ENCODE measurements at places on chromosomes 16 and 17.

DNA sequence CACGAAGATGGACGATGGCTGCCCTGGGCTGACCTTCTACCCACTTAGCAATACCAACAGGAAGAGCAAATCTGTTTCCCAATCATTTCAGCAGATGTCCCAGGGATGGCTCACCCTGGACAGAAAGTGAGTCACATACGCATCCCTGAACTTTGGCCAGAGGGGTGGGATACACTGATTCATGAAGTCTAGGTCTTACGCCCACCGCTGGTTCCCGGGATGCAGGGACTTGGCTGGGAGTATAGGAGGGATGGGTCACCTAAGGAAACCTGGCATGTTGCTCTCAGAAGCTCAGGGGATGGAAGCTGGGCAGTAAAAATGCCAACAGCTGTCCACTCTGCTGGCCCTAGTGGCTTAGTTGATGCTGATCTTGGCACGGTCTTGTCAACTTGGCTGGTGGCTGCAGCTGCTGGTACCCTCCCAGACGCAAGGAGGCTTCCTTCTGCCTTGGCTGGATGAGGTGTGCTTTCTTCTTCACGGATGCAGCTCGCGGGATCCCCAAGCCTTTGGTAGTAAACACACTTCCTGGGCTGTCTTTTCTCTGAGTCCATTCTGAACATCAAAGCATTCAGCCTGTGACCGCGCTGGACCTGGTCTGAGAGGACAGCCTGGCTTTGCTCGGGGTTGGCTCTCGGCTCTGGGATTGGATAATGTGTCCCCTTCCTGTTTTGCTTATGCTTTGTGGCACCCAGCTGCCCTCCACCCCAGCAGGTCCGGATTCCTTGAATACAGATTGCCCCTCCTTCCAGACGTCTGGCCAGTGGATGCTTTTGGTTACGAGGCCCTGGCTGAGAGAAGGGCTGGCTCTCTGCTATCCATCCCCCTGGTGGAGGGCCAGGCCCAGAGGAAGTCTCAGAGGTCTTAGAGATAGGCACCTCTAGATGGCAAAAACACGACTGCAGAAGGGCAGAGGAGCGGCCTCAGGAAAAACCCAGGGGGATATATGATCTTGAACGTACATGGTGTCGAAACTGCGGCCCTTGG lies 71.5 kb downstream of the RAP1GAP2 start:
- no peak for DNase-seq

- DNase-seq: no peak
Observed at GRCh38 chr16:9322769-9323168, 231.3 kb downstream of the HAPSTR1 start.

DNA sequence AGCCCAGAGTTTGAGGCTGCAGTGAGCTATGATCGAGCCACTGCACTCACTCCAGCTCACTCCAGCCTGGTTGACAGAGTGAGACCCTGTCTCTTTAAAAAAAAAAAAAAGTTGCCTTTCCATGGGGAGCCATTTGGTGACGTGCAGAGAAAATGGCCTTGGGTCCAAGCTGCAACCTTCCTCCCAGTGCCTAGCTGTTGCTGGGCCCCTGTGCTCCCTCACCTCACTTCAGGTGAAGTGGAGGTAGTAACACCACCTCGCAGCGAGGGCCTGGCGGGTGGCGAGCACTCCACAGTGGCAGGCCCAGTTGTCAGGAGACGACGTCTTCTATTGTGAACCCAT lies 17.4 kb downstream of the SYT17 start:
- DNase-seq: no peak

GRCh38 chr16:66977341-66978113 lies 10.9 kb upstream of the CES4A start:
- peak; percentile 95 for DNase-seq

DNA sequence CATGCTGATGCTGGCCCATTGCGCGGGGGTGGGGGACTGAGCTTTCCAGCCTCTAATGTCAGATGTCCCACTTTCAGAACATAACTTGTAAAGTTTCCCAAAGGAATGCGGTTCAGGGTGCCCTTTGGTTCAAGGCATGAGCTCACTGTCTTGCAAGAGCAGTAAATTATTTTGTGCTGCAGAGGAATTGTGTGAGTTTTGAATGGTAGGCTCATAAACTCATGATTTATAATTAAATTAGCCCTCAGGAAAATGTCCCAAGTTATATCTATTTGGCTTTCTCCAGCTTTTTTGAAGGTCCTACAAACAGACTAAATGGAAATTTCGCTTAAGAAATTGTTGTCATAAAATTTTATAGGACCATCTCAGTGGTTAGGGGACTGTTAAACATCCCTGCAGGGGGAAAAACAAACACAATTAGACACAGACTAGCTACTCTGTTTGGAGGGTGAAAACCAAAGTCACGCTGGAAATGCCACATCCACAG lies 321.8 kb downstream of the HS3ST3B1 start:
- DNase-seq: no peak

DNA sequence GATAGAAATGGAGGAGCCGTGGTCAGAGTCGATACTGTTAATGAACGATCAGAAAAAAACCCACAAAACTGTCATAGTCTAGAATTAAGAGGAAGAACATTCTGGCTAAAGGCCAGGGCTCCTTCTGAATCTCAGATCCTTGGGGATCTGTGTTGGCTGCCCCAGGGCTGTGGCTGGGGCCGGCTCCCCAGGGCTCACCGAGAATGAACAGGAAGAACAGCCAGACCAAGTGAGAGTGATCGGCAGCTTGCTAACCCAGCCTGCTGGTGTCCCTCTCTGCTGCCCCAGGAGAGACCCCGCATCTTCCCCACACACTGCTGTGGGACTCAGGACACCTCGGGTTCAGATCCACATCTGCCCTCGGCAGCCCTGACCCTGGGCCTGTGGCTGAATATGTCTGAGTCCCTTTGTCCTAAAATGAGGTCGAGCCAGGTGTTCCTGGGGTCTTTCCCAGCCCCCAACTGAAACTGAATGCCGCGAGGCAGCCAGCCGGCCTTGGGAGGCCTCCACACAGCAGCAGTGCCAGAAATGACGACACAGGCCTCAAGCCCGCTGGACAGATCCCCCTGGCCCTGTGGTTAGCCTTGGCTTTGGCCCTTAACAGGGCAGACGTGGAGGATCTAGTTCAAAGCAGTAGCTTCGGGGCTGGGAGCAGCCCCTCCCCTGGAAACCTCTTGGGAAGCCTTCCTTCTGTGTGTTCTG lies 23.9 kb upstream of the CLEC18A start:
- DNase-seq: no peak

- no peak for DNase-seq
Observed at GRCh38 chr16:70416748-70417616, 21.9 kb downstream of the ST3GAL2 start.

- no peak for DNase-seq
Observed at GRCh38 chr16:51071326-51071725, 79.7 kb downstream of the SALL1 start.

- peak; percentile 50 for DNase-seq
Observed at GRCh38 chr17:28327031-28327607, 8.1 kb downstream of the TMEM97 start.

- DNase-seq: no peak
Observed at GRCh38 chr16:51236583-51236982, 85.5 kb upstream of the SALL1 start.

DNA sequence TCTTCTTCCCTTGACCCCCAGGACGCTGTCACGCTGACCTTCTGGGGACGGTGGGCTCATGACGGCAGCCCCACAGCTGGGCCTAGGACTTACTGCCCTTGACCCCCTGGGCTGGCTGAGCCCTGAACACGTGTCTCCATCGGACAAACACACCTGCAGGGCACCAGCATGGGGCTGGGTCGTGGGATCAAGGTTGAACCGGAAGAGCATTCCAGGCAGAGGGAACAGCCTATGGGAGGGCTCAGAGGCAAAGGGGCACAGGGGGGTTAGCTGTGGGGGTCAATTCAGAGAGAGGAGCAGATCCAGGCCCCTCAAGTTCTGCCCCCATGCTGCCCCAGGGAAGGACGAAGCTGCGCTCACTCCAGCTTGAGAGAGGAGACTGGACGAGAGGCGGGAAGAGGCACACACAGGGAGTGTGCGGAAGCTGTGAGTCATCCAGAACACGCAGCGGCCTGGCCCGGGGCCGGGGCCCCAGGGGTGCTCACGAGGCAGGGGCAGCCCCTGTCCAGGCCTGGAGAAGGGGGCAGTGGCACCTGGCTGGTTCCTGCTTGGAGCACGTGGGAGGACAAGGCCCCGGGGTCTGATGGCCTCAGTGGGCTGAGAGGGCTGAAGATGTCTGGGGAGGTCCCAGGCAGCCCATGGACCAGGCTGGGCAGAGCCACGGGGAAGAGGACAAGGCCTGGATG lies 9.9 kb downstream of the SSTR5 start:
- DNase-seq: no peak

- no peak for DNase-seq
Observed at GRCh38 chr17:49387498-49388289, 25.6 kb upstream of the ZNF652 start.

GRCh38 chr17:20967776-20968175 lies 75.0 kb downstream of the USP22 start:
- no peak for DNase-seq

DNA sequence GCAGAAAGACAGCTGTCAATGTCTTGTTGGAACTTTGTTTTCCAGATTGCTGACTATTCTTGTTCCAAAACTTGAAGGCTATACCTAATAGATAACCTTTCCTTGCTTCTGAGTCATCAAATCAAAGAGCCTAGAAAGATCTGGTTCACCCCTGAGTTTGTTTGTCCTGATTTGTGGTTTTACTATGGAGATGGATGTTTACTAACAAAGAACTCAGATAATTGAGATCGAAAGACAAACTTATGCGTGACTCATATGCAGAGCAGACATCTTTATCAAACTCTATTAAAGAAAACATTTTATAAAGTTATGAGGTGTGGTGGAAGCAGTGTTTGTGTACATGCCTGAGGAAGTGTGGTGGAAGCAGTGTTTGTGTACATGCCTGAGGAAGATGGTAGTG lies 311.1 kb upstream of the TBX2 start:
- DNase-seq: no peak

DNA sequence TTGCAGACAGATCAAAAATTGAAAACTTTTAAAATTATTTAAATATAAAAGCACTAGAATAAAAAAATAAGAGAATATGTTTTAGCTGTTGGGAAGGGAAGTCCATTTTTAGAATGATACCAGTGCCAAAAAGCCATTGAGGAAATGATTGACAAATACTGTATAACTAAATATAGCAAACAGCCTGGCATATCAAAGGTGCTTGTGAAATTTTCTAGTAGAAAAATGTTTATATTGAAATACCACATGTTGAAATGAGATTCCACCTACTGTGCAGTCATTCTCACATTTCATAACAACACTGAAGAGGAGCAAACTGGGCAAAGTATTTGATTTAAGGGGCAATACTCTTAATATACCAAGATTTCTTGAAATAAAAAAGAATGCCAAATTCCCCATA lies 183.5 kb downstream of the PHKB start:
- DNase-seq: no peak

- DNase-seq: no peak
Observed at GRCh38 chr17:82178499-82179261, 34.0 kb downstream of the CCDC57 start.

- DNase-seq: peak; percentile 26
Observed at GRCh38 chr16:88535191-88535856, 34.9 kb upstream of the ZC3H18 start.

DNA sequence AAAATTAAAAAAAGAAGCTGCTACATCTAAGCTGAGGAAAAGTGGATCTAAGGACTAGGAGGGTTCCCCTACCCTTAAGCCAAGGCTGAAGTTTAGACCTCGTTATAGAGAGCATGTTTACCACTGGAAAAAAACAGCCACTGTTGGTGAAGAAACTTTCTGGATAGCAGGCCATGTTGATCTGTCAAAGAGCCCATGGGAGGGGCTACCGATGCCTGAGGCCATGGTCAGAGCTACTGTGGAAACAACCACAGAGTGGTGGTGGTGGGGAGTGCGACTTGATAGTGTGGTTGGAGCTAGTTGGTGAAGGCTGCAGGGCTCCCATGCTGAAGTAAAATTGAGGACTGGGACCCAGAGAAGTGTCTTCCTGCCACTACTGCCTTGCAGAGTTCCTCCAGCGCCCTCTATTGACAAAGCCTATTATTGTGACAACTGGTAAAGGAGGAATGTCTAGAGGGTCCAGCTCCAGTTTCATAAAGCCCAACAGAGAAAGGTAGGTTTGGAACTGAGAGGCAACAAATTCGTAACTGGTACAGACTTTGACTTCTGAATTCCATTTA lies 12.7 kb upstream of the FAM20A start:
- DNase-seq: peak; percentile 22

GRCh38 chr16:29940656-29941055 lies 14.6 kb upstream of the KCTD13 start:
- DNase-seq: no peak

All from stimulated activated CD4-positive, alpha-beta T cell treated with anti-CD3 and anti-CD28 coated beads, Interleukin-15, amount 100 ng/mL, for 24 hours (primary cell).